ENCODE measurements at places on chromosomes 4 and X.

GRCh38 chr4:42385516-42385915 is 11.8 kb upstream of the SHISA3 start:
- no peak for DNase-seq

- no peak for DNase-seq
Observed at GRCh38 chr4:171676555-171677215, 136.5 kb upstream of the GALNTL6 start.

DNA sequence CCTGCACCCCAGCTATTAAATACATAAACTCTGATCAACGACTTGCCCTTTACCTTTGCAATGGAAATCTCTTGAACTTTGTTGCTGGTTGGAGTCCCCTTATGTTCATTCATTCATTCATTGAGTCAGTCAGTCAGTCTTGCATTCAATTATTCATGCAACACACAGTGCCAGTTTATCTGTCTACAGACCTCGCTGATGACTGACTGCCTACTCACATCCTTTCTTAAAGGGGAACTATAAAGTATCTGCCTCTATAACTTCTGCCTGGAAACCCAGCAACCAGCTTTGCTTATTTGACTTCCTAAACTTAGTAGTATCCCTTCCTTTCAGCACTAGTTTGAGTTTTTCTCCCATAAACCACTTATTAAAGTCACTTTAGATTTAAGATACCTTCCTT is 620.8 kb upstream of the ADGRL3 start:
- DNase-seq: no peak

- DNase-seq: peak; percentile 81
Observed at GRCh38 chrX:45771560-45772340, 571.1 kb upstream of the DIPK2B start.

DNA sequence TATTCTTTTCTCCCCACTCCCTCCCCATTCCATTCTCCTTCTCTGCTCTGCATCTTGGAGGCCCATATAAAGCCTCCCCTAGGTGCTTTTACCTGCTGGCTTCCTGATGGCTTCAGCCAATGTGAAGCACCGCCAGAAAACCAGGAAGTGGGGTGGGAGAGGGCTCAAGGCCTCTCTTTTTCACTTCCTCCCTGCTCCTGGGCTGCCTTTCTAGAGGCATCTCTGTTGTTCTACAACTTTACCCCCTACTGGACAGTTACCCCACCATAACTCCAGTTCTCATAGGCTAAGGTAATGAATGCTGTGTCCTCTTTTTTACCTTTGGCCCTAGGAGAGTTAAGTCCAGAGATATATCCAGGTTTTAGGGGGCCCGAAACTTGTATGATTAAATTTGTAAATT is 62.4 kb upstream of the PPARGC1A start:
- DNase-seq: no peak

DNA sequence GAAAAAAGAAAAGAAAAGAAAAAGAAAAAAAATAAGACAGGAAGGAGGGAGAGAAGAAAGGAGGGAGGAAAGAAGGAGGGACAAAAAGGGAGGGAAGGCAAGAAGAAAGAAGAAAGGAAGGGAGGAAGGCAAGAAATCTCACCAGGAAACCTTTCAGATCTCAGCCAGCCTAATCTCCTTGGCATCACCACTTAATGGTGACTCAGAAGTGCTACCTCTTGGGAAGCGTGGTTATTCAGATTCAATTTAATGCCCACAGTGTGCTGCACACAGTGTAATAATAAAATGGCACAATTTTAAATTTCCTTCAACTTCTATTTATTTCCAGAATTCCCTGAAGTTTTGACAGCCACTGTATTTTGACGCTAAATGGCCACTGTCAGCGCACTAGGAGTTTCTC is 50.3 kb downstream of the DKK2 start:
- DNase-seq: no peak

GRCh38 chr4:145093638-145094037 is 4.4 kb downstream of the ANAPC10 start:
- no peak for DNase-seq

GRCh38 chrX:15653961-15654360 is 10.6 kb downstream of the CLTRN start:
- no peak for DNase-seq

DNA sequence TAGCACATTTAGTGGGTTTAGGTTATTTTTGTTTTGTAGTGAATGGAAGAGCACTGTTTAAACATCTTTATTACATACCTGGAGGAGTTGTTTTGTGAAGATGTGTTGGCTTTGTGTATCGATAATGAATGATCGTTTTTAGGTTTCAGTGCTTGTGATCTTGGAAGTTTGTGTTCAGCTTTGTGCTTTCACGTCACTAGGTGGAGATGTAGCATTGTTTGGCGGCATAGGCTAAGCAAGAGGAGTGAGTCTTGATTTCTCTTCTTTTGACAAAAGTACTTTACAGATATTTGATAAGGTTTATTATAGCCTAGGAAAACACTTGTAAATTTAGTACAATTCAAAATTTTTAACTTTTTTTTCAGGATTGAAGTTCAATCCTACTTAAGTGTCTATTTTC is 50.4 kb downstream of the PDK3 start:
- DNase-seq: no peak

DNA sequence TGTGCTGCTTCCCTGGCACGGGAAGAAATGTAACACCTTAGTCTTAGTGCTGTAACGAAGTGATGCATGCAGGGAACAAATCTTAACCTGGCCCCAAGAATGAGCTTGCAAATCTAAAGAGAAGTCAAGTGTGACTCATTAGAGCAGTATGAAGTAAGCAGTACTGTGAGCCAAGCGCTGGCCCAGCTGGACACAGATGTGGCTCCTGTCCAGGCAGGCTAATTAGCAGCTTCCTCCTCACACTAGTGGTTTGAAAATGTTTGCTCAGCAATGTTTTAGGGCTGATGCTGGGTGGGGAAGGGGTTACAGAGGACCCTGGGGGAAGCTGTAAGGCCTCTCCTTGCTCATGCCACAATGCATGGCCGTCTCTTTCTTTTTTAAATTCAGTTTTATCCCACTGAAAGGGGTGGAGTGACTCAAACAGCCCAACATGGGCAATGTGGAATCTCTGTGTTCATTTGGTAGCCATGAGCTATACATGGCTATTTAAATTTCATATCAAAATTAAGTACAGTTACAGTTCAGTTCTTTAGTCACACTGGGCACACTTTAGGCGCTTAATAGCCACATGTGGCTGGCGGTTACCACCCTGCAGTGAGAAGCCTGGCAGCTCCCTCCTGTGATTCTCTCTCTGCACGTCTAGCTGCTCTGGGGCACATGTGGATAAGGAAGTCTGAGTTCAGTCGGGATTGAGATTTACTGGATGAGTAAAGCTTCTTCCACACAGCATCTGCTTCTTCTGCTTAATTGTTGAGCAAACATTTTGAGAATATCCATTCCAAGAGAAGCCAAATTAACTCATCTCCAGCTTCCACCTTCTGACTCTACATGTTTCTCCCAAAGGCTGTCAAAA is 48.8 kb downstream of the MAP7D2 start:
- DNase-seq: peak; percentile 94

DNA sequence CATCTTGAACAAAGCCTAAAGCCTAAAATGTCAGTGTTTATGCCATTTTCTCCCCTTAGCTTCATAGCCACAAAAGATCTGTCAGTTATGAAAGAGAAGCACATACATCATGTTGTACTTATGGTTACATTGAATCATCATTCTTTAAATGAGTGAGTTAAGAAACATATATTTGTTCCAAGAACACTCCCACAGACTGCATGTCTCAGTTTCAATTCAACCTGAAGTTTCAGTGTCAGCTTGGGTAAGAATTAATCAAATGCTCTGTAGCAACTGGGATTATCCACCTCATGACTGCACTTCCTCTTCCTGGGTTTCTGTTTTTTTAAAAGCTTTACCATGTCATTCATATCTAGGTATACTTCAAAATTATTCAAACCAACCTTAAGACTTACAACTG is 3.9 kb upstream of the TMPRSS11B start:
- DNase-seq: no peak
